ENCODE measurements at places on chromosomes 5 and 9.

DNA sequence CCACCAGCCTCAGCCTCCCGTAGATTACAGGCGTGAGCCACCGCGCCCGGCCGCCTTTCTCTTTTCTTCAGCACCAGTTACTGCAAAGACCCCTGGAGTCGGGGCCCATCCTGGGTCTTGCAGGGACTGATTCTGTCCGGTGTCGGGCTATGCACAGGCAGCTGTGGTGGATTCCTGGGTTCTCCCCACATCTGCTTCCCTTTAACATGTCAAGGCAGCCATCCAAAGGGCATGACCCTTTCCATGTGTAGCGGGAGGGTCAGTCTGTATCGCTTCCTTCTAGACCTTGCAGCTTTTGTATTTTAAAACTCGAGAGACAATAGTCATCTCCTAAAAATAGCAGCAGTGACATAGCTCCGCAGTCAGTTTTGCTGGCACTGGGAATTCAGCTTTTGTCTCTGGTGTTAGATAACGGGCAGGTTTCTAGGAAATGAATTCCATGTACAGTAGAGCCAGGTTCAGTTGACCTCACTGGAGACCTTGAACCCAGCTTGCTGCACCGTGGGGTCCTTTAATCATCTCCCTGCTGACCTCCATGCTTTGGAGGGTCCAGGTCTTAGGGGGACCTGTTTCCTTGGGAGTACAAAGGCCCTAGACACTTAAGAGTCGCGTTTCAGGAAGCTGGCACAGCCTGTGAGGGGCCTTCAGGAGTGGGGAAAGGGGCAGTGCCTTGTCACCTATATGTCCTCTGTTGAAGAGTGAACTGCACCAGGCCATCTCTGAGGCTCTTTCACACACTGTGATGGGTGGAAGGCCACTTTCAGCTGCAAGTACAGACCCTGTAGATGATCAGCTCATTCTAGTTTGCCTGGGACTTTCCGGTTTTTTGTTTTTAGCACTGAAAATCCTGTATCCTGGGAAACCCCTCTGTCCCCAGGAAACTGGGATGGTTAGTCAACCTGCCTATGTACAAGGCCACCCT is 13.8 kb downstream of the ANKRD33B start:
- no peak for DNase-seq

DNA sequence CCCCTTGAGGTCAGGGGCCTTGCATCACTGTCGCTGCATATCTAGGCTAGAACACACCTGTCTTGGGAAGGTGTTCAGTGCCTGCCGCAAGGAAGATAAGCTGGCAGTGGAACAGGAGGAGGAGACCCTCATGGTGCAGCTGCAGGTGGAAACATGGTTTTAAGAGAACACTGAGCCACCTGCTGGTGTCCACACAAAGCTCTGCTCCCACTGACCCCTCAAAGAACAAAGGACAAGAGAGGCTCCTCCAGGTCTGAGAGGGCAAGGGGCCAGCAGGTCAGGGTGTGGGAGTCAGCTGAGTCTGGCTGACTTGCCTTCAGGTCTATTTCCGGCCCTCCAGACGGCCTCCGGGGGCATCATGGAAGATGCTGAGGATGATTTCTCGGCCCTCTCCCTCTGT is 210.1 kb upstream of the TBCA start:
- DNase-seq: no peak

DNA sequence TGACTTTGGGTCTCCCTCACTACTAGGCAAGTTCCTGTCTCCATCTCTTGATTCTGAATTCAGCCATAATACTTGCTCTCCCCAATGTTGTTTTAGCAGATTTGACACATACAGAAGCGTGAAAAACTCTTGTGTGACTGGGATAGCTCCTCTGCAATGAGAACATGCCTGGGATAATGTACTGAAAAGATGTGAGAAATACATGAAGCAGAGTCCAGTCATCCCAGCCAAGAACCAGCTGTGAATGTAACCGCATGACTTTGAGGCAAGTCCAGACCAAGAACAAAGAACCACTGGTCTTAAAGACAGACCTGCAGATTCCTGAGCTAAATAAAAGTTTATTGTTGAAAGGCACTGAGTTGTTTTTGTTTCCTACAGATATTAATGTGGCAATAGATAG is 135.0 kb downstream of the NMUR2 start:
- DNase-seq: no peak

DNA sequence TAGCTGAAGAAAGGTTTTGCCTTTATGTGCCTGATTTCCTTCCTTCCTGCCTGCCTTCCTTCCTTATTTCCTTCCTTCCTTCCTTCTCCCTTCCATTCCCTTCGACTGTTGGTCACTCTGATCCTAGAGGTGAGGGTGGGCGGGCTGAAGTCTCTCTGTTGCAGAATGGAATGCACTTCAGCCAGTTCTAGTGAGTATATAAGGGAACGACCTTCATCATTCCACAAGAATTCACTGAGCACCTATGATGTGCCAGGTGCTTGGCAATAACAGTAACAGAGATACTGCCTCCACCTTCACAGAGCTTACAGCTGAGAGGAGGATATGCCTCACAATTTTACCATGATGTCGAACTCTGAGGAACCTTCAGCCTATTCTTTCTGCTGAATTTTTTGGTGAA is 8.7 kb upstream of the OR5C1 start:
- DNase-seq: no peak

DNA sequence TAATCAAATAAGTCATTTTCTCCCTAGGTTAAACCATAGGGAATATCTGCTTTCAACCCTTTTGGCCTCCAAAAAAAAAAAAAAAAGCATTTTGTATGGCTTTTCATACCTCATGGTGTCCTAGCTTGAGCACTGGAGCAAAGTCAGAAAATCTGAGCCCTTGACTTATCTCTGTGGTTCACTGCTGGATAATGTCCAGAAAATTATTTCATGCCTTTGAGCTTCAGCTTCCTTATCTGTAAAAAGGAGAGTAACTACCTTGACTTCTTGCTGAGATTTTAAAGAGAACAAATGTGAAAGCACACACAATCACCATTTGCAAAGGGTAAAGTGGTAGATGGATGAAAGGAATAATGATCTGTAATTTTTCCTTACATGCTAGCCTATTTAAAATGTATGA is 165.9 kb downstream of the ALDH1A1 start:
- DNase-seq: no peak

DNA sequence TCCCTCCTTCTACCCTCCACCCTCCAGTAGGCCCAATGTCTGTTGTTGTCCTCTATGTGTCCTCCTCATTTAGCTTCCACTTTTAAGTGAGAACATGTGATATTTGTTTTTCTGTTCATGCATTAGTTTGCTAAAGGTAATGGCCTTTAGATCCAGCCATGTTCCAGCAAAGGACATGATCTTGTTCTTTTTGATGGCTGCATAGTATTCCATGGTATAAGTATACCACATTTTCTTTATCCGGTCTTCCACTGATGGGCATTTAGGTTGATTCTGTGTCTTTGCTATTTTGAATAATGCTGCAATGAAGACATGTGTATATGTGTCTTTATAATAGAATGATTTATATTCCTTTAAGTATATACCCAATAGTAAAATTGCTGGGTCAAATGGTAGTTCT is 232.5 kb upstream of the PRR16 start:
- no peak for DNase-seq

DNA sequence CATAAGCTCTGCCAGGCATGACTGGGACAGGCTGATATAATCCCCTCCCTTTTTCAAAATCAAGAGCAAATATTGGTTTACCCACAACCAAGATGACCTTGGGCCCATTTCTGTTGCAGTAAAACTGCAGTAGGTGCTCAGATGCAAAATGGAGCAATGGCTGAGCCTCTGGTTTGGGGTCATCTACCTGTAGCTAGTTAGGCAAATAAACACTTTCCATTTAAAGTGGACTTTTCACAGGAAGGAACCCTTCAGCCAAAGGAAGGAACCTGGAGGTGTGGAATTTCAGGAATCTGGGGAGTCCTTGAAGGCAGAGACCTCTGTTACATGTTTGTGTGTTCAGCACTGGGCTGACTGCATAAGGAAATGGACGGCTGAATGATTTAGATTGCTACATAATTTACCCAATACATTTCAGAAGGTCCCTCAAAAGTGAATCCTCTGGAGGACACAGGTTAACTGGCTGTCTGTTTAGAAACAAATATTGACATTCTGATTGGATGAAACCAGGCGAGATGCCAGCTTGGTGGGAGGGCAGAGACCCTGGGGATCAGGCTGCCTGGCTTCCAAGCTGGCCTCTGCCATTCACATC is 170.1 kb upstream of the ZNF618 start:
- DNase-seq: no peak

DNA sequence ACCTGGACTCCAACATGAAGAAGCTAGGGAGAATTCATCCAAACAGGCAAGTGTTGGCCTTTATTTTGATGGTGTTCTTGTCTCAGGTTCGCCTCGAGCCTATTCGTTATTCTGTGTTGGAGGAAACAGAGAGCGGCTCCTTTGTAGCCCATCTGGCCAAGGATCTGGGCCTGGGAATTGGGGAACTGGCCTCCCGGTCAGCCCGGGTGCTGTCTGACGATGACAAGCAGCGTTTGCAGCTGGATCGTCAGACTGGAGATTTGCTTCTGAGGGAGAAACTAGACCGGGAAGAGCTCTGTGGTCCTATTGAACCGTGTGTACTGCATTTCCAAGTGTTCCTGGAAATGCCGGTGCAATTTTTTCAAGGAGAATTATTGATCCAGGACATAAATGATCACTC is 367 bp downstream of the PCDHB4 start:
- DNase-seq: no peak

GRCh38 chr5:127957183-127957582 is 126.4 kb upstream of the SLC12A2 start:
- DNase-seq: no peak

DNA sequence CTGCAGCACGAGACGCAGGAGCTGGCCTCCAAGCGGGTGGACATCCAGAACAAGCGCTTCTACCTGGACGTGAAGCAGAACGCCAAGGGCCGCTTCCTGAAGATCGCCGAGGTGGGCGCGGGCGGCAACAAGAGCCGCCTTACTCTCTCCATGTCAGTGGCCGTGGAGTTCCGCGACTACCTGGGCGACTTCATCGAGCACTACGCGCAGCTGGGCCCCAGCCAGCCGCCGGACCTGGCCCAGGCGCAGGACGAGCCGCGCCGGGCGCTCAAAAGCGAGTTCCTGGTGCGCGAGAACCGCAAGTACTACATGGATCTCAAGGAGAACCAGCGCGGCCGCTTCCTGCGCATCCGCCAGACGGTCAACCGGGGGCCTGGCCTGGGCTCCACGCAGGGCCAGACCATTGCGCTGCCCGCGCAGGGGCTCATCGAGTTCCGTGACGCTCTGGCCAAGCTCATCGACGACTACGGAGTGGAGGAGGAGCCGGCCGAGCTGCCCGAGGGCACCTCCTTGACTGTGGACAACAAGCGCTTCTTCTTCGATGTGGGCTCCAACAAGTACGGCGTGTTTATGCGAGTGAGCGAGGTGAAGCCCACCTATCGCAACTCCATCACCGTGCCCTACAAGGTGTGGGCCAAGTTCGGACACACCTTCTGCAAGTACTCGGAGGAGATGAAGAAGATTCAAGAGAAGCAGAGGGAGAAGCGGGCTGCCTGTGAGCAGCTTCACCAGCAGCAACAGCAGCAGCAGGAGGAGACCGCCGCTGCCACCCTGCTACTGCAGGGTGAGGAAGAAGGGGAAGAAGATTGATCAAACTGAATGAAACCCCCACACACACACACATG is 654 bp downstream of the PURA start:
- DNase-seq: no peak

DNA sequence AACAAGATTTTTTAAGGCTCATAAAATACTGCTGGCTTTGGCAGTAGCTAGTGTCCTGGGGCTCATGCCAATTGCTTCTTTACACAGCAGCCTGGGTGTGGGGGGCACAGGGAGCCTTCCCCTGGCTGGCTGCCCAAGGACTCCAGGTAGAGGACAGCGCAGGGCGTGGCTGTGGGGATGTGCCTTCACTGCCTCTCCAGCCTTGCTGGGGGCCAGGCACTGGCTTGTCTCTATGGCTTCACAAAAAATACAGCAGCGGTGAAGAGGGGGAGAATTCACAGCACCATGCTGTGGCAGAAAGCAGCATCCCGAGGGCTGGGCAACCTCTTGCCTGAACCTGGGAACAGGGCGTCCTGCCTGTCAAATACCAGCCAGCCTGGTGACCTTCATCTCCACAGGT is 57.4 kb downstream of the DAP start:
- no peak for DNase-seq

- no peak for DNase-seq
These were observed 160.7 kb downstream of the GLIS3 start for GRCh38 chr9:4139196-4139595.

DNA sequence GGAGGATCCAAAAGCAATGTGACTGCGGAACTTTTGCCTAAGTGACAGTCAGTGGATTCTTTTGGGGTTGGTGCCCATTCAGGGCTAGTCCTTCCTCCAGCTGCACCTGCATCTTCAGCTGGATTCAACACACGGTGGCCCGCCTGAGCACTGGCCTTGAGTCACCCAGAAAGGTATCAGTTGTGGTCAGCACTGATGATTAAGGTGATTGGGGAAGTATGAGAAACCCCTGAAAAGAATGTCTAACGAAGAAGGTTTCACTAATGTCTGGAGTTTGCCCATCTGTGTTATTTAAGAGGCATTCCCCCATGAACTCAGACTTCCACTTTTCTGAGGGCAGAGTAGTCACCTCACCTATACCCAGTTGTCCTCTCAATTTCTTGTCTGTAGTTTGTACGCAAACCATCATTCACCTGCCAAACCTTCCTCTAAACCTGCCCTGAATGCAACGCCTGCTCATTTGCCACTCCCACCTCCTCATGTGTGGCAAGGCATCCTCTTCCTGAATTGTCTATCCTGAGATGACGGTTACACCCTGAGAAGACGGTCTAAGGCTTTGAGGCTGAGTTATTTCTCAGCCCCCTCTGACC is 27.2 kb downstream of the CSF2 start:
- no peak for DNase-seq

- no peak for DNase-seq
These were observed 75.2 kb downstream of the ZNF608 start for GRCh38 chr5:124671193-124671592.

DNA sequence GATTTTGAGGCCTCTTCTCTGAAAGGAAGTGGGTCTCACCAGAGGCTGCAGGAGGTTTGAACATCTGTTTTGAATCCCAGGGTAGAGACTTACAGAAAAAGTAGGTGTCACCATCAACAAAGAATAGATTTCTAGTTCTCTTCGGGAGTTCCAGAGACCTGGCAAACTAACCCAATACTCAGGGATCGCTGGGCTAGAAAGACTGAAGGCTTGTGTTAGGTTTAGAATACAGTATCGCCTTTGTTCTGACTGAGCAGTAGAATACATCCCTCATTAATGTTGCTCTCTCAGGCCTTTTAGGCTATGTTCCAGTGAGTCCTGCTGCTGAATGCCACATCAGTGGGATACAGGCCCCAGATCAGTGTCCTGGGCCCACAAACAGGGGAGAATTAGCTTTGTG is 27.2 kb downstream of the RUSC2 start:
- no peak for DNase-seq

DNA sequence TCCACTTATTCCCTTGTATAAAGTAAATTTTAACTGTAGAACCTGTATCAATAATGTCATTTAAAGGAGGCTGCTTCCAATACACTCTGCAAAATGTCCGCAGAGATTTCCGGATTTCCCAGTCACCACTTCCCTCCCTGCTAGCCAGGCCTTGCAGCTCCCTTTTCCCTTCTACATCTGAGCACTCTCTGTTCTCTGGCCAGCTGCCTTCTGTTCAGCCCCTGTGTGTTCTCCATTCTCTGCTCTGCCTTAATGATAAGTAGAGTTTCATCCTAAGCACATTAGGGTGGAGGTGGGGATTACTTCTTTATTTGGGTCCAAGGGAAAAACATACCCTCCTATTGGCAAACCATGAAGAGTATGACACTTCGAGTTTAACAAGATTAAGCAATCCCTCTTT is 719.6 kb upstream of the WWC1 start:
- DNase-seq: no peak

GRCh38 chr5:98296426-98296825 is 477.0 kb upstream of the RGMB start:
- no peak for DNase-seq

GRCh38 chr5:135386886-135387628 is 12.0 kb downstream of the MACROH2A1 start:
- DNase-seq: no peak

All from activated naive CD4-positive, alpha-beta T cell (primary cell).